ENCODE measurements at places on chromosomes 6 and 20.

- DNase-seq = no peak
Measured at GRCh38 chr20:13299401-13299800, 78.3 kb downstream of the ISM1 start.

DNA sequence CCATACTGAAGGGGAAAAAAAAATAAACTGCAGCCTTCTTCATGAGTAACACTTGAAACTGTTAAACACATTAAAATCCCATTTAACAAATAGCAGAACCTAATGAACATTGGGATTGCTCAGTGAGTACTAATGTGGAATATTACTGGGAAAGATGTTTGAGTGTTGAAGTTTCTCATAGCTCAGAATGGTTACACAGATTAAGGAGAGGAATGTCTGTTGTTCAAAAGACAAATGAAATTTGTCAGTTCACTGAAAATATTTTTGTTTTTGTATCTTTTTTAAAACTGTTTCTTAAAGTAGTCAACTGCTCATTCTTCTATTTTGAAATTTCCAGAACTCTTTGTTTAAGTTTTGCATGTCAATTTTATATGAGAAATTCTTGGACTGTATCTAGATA lies 374.3 kb downstream of the LAMA2 start:
- no peak for DNase-seq

GRCh38 chr20:44571362-44571988 lies 10.9 kb upstream of the PKIG start:
- no peak for DNase-seq

GRCh38 chr20:33843854-33844253 lies 32.7 kb downstream of the CHMP4B start:
- no peak for DNase-seq

- DNase-seq = no peak
Measured at GRCh38 chr20:49207076-49207475, 12.1 kb upstream of the DDX27 start.

DNA sequence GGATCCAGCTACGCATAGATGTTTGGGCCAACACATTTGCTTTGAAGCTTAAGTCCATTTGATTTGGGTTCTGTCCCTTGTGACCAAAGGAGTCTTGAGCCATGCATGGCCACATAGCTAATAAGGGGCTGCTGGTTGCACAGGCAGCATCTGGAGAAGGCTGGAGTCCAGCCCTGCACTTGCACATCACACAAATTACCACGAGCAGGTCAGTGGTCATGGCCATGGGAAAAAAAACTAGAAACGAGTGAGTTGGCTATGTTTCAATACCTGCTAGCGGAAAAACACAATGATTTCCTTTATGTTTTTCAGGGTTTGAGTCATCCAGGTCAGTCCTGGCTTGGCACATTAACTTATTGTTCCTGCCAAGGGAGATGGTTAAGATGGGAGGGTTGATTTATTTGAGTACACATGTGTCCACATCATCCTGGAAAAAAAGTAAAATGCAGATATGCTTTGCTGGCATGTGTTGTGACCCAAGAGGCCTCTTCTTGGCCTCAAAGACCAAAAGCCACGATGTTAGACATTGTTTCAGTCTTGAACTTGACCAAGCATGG lies 5.6 kb upstream of the STX16 start:
- DNase-seq = no peak
